ENCODE measurements at places on chromosomes 4 and X.

DNA sequence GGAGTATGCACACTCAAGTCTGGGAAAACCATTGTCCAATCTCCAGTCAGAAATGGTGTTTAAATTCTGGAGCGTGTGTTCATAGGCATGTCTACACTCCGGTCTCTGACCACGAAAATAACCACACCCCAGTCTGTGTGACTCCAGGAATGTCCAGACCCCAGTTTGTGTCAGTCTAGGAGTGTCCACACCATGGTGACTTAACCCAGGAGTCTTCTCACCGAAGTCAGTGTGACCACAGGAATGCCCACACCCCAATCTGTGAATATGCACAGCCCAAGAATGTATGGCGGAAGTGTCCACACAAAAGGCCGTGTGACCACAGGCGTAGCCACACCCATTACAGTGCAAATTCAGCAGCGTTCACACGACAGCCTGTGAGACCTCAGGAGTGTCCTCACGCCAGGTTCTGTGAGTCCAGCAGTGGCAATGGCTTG lies 11.4 kb downstream of the FTSJ1 start:
- ATAC-seq: no peak

DNA sequence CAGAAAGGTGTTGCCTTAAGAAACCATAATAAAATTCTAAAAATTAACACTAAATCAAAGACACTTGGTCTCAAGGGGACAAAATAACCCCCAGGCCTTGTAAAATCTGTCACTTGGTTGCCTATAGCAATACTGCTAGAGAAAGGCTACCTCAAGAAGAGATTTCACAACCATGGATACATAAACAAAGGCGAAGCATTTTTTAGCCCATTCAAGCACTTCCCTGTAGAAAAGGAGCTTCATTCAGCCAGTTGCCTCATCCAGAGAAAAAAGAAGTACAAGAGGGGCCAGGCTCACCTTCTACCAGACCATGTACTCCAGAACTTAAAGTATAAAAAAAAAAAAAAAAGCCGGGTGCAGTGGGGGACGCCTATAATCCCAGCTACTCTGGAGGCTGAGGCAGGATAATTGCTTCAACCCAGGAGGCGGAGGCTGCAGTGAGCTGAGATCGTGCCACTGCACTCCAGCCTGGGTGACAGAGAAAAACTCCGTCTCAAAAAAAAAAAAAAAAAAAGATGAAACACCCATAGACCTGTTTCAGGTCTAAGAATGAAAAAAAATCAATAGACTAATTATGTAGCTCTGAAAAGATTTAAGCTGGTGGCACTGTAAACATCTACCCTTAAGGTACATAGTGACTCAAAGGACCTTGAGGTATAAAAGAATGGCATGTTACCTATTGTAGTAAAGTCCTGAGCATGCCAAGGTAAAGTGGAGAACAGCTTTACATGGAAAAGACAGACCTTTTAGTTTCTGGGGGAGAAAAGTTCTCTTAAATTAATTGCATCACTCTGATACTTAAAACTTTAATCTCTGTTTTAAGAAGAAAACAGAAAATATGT lies 18.0 kb downstream of the RUFY3 start:
- no peak for ATAC-seq

DNA sequence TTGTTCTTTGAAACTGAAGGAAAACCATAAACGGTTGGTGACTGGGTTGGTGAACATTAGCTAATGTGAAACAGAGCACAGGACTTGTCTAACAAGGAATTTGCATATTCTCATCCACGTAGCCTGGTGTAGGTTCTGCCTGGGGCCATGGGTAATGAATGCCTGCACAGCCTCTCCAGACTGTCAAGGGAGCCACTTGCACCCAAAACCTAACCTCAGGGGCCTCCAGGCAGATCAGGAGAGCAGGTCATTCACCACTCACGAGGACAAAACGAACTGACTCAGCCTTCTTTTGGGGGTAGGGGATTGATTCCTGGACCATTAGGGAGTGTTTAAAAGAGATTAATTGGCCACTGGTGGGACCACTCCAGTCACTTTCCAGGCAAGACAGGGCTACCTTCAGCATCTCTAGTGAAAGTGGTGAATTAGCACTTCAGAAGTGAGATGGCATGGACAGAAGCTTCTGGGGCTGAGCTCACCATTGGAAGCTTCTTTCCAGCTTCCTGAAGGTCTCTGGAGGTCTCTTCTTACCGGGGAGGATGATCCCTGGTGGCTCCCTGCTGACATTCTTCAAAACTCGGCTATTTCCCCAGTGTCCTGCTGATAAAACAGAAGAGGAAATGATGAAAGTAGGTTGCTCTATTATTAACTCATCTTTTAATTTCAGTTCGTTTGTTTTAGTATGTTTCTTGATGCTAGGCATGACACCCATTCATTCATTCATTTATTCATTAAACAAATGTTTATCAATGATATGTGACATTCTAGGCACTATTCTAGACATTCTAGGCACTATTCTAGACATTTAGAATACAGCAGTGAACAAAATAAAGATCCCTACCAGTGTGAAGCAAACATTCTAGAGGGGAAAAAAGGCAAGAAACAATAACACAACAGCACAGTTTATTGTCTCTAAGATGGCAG lies 104.5 kb upstream of the LNX1 start:
- ATAC-seq: no peak

- peak; percentile 94 for ATAC-seq
Observed at GRCh38 chr4:26731351-26732035, 129.1 kb upstream of the STIM2 start.

DNA sequence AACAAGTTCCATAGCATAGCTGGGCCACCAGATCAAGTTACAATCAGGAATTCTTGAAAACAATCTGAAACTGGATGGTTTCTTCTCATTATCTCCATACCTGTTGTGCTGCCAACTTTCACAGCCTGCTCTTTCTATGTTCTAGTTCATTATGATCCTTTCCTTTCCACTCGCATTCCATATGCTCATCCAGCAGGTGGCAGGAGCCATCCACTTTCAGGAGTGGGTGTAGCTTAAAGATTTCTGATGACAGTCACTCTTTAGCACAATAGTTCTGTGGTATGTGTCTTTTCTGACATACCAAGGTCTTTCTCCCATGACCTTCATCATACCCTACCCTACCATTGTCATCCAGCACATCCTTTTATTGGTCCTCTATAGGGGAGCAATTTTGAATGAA lies 46.4 kb downstream of the PAGE2 start:
- no peak for ATAC-seq

DNA sequence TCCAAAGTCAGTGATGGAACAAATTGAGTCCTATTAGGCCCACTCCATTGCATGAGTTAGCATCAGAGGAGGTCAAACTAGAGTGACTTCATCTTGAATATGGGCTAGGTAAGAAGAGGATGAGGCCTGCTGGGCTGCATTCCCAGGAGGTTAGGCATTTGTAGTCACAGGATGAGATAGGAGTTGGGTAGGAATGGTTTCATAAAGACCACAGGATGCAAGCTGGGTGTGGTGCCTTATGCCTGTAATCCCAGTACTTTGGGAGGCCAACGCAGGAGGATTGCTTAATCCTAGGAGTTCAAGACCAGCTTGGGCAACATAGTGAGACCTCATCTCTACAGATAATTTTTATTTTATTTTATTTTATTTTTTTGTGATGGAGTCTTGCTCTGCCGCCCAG lies 26.8 kb downstream of the PDGFRA start:
- no peak for ATAC-seq
